ENCODE measurements at places on chromosomes 6 and 20.

DNA sequence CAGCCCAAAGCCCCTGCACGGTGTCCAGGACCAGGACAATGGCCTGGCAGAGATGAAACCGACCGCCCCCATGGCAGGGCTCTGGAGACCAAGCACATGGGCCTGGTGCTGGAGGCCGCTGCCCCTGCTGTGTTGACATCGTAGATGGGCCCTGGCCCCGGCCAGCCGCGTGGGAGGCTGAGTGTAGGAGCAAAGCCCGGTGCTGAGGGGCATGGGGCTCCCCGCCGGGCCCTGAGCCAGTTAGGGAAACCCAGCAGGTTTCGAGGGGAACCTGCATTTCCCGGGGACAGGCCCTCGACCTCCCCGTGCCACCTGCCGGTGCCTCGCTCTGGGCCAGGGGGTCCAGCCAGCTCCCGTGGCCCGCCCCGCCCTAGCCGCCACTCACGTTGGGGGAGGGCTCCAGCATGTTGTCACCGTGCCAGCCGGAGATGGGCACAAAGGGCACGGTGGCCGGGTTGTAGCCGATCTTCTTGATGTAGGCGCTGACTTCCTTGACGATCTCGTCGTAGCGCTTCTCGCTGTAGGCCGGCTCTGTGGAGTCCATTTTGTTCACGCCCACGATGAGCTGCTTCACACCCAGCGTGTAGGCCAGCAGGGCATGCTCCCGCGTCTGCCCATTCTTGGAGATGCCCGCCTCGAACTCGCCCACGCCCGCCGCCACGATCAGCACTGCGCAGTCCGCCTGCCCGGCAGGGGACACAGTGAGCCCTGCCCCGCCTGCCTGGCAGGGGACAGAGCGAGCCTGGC lies 4.3 kb downstream of the EEF1A2 start:
- no peak for DNase-seq

GRCh38 chr20:4216142-4216735 lies 200.9 kb upstream of the RNF24 start:
- DNase-seq, result no peak

DNA sequence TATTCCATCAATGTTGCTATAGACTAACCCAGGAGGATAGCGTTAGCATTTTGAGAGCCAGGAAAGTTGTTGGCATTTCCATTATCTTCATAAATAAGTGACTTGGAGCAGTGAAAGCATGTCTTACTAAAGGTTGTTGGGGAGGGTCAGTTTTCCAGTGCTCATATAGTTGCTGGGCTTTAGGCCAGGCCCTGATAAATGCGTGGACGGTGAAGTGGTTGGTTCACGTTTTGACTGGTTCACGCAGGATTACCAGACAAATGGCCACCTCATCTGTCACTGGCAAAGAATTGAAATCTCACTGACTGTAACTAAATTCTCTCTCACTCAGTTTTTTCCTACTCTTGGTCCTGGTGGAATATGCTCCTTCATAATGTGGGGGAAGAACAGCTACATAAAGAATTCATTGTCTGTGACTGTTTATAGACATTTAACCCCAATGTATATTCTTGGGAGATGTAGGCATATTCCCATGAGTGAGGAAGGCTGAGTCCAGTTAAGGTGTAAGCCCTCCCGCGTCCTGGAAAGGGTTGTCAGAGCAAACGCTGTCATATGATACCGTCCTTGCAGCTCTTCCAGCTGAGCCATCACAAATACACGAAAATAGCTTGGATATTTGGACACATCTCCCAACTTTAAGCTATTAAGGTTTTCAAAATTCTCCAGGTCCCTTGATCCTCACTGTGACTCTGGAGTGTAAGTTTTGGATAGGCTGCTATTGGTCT lies 27.8 kb downstream of the LRRC1 start:
- DNase-seq, result no peak

- DNase-seq, result no peak
Measured at GRCh38 chr6:50853939-50854338, 35.3 kb downstream of the TFAP2B start.

GRCh38 chr6:45965007-45965406 lies 50.7 kb downstream of the CLIC5 start:
- no peak for DNase-seq

GRCh38 chr6:148854096-148854495 lies 107.3 kb downstream of the UST start:
- no peak for DNase-seq

DNA sequence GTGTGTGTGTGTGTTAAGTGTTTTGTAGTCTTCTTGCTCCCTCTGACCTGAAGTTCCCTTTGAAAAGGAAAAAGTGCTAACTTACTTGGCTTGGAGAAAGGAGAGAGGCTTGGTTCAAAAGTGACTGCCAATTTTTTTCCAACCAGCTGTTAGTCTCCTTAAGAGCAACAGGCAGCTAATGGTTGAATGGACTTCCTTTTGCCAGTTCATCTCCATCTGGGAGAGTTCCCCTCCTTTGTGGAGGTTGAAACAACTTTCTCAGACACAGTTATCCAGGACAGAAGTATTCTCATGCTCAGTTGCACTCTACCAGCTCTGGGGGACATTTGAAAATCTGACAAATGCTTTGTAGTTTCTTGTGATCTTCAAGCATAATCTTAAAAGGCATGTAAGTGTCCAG lies 4.5 kb downstream of the RIPOR2 start:
- DNase-seq, result no peak

Measured in esophagus squamous epithelium (tissue), 5 donors.